Bronchial epithelial cell (primary cell): ENCODE measurements at places on chromosomes 7 and 10. TPM values are rescaled to one million over a fixed set of nuclear protein-coding genes. Genes with fewer than 3 reads are reported as not detected.

Gene PON3
- 0.64 and 1.3 TPM in 2 replicates for total RNA-seq

Gene KCNIP2
- total RNA-seq, result 0.51 TPM in 1 of 2 replicates, not detected in the other

Gene GIMAP7
- total RNA-seq, result not detected in 2 replicates

Gene PCBD1
- total RNA-seq, result 16.1 and 31.7 TPM in 2 replicates

Gene GAD2
- total RNA-seq, result not detected in 2 replicates

Gene CFAP43
- 0.26 and 0.38 TPM in 2 replicates for total RNA-seq
